Lower lobe of right lung (tissue), 2 donors: ENCODE measurements at places on chromosomes 11 and 22.

DNA sequence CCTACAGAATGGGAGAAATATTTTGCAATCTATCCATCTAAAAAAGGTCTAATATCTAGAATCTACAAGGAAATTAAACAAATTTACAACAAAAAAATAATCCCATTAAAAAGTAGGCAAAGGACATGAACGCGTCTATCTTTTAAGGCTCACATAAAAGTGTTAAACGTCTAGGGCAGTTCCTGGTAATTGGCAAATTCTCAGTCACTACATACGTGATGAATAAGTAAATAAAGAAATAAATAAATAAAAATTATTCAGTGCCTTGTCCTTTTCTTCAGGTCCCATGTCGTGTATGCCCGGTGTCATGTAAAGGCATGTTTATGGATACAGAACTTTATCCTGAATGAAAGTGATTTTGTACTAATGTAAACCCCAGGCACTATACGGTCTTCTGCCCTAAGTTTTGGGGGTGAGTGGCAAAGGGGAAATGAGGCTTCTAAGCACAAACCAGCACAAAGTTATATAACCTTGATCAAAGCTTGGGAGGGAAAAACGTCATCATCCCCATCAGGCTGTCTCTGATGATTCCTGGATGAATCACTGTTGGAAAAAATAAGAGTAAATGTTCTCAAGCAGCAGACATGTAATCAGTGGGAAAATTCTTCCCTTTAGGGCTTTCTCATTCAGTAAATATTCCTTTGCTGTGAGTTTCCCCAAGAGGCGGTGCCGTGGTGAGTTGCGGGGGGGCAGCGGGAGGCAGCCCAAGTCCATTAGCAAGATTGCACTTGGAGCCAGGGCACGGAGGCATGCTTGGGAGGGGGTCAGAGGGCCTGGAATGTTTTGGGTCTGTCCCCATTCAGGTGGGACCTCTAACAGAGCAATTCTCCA is 30.4 kb upstream of the MICAL2 start:
- no peak for DNase-seq

GRCh38 chr11:26704249-26704648 is 17.6 kb downstream of the SLC5A12 start:
- DNase-seq, result no peak

GRCh38 chr22:31127181-31127772 is 4.5 kb downstream of the INPP5J start:
- no peak for DNase-seq

- no peak for DNase-seq
Observed at GRCh38 chr11:105229761-105230160, 90.2 kb upstream of the CARD18 start.

GRCh38 chr11:128735935-128736605 is 42.2 kb downstream of the FLI1 start:
- DNase-seq, result no peak

GRCh38 chr11:117941976-117942654 is 12.9 kb upstream of the TMPRSS13 start:
- no peak for DNase-seq

GRCh38 chr11:67354075-67355022 is 1.0 kb upstream of the POLD4 start:
- DNase-seq, result peak; percentile 61

- no peak for DNase-seq
Observed at GRCh38 chr11:45163956-45164575, 17.6 kb downstream of the PRDM11 start.

- no peak for DNase-seq
Observed at GRCh38 chr11:108959874-108960273, 295.0 kb downstream of the DDX10 start.

GRCh38 chr11:2383852-2384804 is 7.0 kb downstream of the CD81 start:
- no peak for DNase-seq

DNA sequence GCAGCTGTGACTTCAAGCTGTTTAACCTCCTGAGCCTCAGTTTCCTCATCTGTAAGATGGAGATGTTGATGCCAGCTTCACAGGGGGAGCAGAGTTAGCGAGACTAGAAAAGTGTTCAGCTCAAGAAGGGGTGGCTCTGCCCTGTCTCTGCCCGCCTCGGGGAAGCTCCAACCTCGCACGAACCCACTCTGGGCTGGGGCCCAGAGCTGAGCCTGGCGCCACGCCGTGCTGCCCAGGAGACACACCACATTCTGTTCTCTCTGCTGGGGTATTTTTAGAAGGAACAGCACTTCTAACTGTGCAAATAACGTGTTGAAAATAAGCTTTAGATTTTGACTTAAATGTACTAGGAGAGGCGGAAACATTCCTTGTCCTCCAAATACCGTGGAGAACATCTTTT is 74.1 kb downstream of the PHF21B start:
- no peak for DNase-seq

- no peak for DNase-seq
Observed at GRCh38 chr11:86138958-86139357, 70.1 kb upstream of the PICALM start.

- peak; percentile 53 for DNase-seq
Observed at GRCh38 chr11:86577644-86578636, 94.5 kb downstream of the ME3 start.

GRCh38 chr11:69588270-69588669 is 52.7 kb upstream of the CCND1 start:
- DNase-seq, result no peak

- no peak for DNase-seq
Observed at GRCh38 chr11:90234977-90235376, 12.1 kb upstream of the CHORDC1 start.

DNA sequence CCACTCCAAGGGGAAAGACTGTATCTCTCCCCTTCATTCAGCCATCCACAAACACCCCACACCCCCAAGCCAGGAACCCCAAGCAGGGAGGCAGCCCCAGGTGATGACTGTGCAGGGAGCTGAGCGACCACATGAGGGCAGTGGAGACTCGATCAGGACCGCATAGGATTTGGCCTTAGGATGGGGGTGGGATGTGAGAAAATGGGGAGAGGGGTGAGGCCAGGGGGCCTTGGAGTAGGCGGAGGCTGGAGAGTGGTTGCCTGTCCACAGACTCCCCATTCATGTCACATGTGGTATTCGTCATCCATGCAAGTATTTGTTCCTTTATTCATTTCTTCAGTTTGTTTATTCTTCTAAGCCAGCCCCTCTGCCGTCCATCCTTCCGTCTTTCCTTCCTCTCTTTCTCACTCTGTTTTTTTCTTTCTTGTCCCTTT is 2.7 kb upstream of the RHOD start:
- DNase-seq, result no peak

- DNase-seq, result no peak
Observed at GRCh38 chr22:36856792-36857135, 4.0 kb upstream of the NCF4 start.

DNA sequence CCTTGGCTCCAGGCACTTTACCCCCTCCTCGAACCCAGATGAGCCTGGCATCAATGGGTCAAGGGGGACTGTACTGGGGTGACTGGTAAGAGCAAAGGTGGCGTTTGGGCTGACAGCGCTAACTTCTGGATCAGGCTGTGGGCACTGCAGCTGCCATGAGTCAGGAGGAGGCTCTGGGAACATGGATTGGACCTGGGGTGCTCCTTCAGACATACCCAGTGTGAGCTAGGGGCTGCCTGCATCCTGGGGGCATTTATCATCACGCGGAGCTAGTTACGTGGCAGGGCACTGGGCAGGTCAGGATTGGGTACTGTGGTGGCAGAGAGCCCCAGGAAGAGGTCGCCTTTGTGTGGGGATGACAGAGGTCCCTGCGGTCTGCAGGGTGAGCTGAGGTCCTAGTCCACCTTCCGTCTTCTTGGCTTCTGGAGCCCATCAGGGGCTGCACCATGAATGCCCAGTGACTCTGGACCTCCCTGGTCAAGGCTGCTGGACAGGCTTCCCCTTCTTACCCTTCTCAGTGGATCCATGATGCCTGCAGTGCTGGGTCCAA is 13.1 kb downstream of the GRIK4 start:
- DNase-seq, result no peak

DNA sequence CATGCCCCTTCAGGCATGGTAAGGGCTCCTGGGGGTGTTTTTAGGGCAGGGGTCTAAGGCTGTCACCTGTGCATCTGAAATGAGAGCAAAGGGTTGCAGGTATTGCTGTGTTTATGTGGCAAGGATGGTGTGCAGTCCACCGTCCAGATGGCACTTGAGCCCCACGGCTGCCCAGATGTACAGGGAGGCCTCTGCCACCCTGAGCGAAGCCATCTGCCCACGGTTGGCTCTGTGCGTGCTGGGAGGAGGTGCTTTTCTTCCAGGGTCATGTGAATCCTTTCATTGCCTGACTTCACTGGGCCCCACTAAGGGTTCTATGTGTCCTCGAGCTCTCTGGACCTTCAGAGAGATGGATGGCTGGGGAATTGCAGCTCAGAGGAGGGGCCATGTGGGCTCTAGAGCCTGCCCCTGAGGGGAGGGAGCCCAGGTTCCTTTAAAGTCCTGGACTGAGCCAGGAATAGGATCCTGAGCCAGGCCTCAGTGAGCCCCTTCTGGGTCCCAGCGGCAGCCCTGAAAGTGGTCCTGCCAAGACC is 89.9 kb downstream of the CTTN start:
- DNase-seq, result peak; percentile 20

- peak; percentile 52 for DNase-seq
Observed at GRCh38 chr11:86954269-86955110, 705 bp downstream of the FZD4 start.

- DNase-seq, result no peak
Observed at GRCh38 chr22:45524966-45525365, 22.3 kb downstream of the FBLN1 start.

DNA sequence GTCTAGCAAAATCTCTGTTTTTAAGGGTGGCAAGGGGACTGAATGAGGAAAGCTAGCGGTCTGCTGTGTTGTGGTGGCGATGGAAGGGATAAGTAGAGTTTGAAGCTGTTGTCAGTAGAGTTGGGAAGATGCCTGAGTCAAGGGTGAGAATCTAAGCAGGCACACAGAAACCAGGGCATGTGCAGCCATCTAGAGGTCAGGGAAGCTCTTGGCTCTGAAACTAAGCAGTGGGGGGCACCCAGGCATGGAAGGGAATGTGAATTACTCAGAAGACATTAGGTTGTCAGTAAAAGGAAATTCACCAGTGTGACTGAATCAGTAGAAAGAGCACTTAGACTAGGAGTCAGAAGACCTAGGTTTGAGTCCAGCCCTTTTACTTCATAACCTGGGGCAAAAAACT is 15.4 kb downstream of the BMAL1 start:
- no peak for DNase-seq

DNA sequence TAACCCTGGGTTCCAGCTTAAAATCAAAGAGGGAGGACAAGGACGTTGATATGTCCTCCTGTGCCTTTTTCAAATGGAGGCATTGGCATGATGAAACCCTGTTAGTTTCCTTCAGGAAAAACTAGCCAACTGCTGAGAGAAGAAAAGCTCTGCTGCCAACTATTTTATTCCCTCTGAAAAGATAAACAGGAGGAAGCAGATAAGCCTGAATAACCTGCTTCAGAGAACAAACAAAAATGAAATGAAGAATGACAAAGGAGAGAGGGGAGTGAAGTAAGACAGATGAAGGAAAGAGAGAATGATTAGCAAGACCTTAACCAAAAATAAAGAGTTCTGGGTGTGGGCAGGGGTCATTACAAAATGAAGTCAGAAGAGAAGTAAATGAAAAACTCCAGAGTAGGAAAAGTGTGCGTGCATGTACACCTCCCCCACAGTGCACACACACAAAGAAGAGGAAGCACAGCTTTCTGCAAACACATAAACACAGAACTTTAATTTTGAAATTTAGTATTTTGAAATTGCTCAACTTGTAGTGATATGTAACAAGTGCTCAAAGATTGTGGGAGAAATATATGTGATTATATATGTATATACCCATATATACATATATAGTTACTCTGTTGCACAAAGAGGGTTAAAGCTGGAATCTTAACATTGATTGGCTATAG is 332.2 kb downstream of the LUZP2 start:
- DNase-seq, result no peak

GRCh38 chr22:23282089-23282501 is 101.8 kb downstream of the BCR start:
- peak; percentile 91 for DNase-seq

DNA sequence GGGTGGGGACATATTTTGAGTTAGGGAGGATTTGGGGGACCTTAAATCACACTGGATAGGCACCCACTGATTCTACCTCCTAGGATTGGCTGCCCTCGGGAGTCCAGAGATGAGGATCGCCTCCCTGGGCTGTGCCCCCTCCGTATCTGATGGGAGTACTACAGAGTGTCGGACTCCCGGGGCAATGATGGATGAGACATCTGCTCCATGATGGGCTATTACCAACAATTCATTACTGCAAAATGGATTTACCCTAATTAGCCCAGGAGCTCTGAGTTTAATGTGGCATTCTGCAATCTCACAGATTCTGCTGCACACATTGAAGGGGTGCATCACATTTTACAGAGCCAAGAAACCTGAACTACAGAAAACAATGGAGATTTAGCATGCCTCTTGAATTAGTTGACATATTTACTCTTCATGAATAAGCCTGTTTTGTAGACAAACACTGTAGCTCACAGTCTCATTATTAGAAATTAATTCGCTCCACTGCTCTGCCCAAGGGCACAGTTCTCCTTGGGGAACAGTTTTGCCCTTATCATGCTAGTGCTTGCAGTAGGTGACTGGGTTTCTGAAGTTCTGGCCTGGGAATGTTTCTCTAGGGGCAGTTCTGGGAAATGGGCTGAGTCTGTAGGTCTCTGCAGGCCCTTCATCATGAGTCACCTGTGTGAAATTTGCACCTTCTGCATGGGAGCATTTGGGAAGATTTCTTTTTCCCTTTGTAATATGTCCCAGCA is 217.1 kb upstream of the PLET1 start:
- no peak for DNase-seq

GRCh38 chr22:32591620-32592019 is 117.0 kb downstream of the FBXO7 start:
- DNase-seq, result no peak

DNA sequence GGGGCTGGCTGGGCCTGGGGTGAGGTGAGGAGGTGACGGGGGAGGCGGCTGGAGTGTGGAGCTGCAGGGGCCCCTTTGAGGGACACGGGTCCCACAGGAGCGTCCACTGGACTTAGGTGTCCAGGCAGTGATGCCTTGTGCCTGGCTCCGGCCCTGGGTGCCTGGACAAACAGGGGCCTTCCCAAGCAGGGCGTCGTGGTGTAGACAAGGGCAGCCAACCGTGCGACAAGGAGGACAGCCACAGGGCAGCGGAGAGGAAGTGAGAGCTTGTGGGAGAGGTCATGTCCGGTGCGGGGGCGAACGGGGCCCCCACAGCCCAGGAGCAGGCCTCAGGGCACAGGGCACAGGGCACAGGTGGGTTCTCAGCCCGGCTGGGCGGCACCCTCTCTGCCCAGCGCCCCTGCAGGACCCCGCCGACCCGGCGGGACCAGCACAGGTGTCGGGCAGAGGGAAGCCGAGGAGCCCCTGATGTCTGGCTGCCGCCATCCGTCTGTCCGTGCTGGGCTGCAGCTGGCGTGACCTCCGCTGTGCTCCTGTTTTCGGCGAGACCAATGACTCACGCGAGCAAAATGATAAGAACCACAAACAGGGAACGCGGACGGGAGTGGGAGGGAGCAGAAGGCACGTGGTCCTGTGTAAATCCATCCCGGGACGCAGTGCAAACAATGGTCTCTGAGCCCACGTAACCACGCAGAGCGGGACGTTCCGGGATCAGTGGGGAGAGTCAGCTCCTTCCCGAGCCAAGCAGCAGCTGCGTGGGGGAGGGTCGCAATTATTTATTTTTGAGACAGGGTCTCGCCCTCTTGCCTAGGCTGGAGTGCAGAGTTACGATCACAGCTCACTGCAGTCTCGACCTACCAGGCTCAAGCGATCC is 49.1 kb upstream of the A4GALT start:
- DNase-seq, result peak; percentile 65
